ENCODE measurements at places on chromosomes 12 and 14.

GRCh38 chr12:42145197-42145549, 499 bp upstream of the GXYLT1 start:
- no peak for DNase-seq

- DNase-seq = no peak
Observed at GRCh38 chr12:92176646-92177045, 31.0 kb upstream of the BTG1 start.

GRCh38 chr12:95672166-95672565, 118.4 kb downstream of the NTN4 start:
- DNase-seq = no peak

DNA sequence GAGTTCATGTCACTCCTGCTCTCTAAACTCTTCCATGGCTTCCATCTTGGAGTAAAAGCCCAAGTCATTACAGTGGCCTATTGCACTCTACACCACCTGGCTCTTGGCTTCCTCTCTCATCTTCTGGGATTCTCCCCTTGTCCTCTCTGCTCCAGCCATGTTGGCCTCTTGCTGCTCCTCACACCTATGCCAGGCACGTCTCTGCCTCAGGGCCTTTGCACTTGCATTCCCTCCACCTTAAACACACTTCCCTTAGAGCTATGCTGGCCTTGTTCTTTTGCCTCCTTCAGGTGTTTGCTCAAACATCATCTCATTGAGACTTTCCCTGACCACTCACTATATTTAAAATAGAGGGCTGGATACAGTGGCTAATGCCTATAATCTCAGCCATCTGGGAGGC, 23.3 kb upstream of the RPH3A start:
- no peak for DNase-seq

DNA sequence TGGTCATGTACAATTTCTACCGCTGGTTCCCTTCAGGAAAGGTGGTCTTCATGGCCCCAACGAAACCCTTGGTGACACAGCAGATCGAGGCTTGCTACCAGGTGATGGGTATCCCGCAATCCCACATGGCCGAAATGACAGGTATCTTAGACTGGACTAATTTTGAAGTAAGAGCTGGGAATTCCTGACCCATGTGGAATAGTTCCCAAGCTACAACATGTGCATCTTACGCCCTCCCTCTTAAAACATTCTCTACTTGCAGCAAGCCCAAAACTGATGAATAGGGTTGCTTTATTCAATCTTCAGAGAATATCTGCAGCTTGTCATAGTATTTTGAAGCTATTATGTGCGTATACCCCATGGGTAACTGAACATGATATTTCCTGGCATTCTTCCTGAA, 669 bp downstream of the FANCM start:
- DNase-seq = no peak

DNA sequence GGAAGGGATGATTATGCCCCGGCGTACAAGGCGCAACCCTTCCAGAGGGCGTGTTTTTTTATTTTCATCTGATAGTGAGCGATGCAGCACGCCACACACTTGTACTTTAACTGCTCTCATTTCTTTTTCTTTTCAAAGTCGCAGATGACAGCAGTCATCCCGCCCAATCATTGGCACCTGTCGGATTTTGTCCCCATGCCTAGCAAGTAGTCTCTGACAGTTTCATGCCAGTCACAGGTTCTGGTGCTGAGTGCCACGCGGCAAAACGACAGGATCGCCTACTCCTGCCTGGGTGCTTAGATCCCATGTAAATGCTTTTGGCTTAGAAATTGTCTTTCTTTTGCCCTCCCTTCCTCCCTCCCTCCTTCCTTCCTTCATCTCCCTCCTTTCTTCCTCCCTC, 117.7 kb downstream of the GLT1D1 start:
- no peak for DNase-seq

- no peak for DNase-seq
Observed at GRCh38 chr12:64691795-64692583, 67.2 kb downstream of the GNS start.

GRCh38 chr12:56955631-56956256, 1.7 kb downstream of the RDH16 start:
- no peak for DNase-seq

GRCh38 chr12:82709794-82710355, 23.2 kb downstream of the TMTC2 start:
- no peak for DNase-seq

- no peak for DNase-seq
Observed at GRCh38 chr12:51225771-51226170, 7.9 kb upstream of the POU6F1 start.

DNA sequence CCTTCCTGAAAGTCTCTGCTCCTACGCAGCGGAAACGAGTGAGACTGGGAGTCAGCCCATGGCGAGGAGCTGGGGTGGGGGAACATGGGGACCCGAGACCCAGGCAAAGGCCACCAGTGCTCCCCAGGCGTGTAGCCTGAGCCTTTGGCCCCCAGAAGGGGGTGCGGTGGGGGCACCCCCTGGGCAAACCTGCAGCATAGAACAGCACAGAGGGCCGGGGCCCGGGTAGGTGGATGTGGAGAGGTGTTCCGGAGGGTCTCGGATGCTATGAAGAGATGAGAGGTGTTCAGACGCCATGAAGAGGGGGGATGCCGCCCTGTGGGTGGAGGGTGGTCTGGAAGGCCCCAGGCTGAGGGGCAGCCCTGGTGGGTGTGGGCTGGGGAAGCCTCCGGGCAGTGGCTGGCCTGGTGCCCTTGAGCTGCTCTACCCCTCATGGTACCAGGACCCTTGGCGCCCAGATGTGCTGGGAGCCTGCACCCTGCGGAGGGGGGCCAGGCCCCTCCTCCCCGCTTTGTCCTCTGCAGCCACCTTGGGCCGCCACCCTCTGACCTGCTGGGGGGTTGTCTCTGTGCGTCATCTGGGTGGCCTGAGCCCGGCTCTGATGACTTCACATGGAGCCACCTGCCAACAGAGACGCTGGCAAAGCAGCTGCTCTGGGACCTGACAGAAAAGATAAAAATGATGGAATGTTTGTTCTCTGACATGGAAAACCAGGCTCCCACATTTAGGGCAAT, 83.4 kb downstream of the KIF26A start:
- DNase-seq = no peak

DNA sequence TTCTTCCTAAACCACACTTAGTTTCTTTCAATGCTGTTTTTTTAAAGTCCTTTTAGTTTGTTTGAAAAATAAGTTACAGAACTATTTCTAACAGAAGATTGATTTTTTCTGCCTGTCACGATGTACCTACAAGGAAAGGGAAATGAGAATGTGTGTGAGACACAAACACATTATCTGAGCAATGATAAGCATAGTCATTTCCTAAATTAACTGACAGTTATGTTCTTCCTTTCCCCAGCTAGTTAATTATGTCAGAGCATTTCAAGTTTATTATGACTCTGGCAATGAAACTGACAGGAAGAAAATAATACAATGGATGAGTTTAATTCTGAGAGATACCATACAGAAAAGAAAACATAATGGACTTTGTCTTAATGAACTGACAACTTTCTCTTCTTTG, 21.3 kb upstream of the LDHB start:
- no peak for DNase-seq

DNA sequence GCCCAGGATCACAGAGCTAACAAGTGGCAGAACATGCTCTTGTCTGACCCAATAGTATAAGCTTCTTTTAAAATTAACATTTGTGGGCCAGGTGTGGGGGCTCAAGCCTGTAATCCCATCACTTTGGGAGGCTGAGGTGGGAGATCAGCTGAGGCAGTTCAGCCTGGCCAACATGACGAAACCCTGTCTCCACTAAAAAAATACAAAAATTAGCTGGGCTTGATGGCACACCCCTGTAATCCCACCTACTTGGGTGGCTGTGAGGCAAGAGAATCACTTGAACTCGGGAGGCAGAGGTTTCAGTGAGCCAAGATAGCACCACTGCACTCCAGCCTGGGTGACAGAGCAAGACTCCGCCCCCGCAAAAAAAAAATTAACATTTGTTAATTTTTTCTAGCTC, 33.0 kb upstream of the IL22 start:
- DNase-seq = no peak

DNA sequence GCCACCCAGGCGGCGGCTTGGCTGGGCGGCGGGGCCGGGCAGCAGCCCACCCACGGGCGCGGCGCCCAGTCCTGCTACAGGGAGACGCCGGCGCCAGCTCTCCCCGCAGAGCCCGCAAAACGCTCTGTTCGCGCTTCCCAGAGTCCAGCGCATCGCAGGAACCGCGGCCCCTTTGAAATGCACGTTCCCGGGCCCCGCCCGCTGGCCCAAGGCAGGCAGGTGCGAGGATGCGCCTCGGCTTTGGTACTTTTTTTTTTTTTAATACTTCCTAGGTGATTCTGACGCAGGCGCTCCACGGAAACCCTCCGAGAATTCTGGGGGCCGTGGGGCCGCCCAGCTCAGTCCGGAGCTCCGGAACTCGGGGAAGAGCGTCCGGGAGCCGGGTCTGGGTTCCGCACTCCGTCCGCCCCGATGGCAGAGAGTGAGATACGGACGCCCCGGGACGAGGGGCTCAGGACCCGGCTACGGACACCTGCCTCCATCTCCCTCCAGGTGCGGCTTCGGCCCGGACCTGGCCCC, 483 bp downstream of the POC1B start:
- DNase-seq = no peak

DNA sequence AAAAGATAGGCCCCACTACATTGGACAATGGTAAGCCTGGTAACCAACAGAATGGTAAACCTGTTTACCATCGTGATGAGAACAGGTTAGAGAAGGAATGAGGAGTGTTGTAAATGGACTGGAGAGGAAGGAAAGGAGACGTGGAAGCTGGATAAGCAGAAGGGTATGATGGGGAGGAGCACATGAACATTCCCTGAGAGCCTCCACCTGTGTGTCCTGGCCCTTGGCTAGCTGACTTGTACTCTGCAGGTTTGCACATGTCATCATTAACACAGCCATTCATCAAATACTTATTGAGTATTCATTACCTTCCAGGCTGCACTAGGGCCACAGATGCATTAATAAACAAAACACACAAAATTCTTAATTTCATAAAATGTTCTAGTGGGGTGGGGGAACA, 4.3 kb upstream of the IL26 start:
- DNase-seq = no peak

GRCh38 chr12:19833775-19834501, 394.6 kb downstream of the AEBP2 start:
- DNase-seq = no peak

- no peak for DNase-seq
Observed at GRCh38 chr12:68580911-68581310, 29.8 kb upstream of the RAP1B start.

DNA sequence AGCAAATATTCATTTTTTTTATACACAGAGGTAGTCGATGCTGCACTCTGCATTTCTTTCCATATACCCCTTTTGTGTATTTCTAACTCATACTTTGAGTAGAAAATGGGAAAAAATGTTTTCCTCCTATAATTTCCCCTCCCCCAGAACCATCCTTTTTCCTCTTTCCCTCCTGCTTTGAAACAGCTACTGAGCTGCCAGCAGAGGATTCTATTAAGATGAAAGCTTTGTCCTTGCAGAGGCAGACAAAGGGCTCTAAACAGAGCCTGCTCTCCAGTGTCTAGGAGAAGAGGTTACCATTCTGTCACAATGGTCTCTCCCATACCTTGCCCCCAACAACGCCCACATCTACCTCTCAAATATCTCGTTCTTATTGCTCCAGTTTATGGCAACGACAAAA, 74.6 kb upstream of the OSBPL8 start:
- DNase-seq = no peak

DNA sequence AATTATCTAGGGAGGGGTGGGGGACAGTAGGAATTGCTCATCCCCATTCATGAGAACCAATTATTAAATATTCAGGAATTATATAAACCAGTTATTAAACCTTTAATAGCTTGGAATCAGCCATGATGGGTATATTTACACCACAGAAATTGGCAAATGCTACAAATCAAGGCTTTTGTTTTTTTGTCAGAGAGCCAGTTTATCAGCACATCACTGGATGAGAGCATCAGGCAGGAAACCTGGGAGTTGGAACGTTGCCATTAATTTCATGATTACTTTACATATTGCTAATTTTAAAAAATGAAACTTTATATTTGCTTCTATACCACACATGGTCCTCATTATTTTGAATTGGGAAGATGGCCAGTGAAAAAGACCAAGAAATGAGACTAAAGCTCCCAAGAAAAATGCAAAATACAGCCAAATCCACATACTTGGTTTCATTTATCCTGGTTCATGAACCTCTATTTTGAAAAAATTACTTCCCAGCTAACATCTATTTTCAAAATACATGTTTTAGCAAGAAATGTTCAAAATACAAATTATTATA, 48.4 kb downstream of the ATL1 start:
- DNase-seq = no peak

GRCh38 chr12:52792185-52793029, 3.5 kb downstream of the KRT3 start:
- no peak for DNase-seq

DNA sequence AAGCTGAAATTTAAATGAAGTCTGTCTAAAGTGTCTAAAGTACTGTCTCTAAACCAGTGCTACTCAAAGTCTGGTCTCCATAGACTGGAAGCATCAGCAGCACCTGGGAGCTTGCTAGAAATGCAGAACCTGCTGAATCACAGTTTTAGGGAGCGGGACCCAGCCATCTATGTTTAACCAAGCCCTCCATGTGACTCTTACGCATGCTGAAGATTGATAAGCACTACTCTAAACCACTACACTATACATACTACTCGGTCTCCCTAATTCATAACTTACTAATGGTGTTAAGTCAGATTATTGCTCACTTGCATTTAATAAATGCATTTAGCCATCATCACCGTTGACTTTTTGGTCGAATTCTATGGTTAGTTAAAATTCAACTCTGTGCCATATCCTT, 88.8 kb downstream of the SLC25A21 start:
- no peak for DNase-seq

- peak; percentile 40 for DNase-seq
Observed at GRCh38 chr12:49974231-49974675, 1.5 kb downstream of the AQP6 start.

- DNase-seq = no peak
Observed at GRCh38 chr14:62322216-62322615, 560.0 kb downstream of the SNAPC1 start.

- no peak for DNase-seq
Observed at GRCh38 chr12:28413460-28414109, 223.3 kb downstream of the CCDC91 start.

DNA sequence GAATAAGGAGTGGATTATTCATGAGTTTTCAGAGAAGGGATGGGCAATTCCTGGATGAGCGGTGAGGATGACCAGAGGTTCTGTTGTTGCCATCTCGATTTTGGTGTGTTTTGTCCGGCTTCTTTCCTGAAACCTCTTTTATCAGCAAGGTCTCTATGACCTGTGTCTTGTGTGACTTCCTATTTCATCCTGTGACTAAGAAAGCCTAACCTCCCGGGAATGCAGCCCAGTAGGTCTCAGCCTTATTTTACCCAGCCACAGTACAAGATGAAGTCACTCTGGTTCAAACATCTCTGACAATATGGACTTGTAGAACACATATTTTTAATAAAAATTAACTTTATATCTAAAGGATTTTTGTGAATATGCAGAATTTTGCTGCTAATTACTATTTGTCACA, 716.4 kb downstream of the FSCB start:
- DNase-seq = no peak

DNA sequence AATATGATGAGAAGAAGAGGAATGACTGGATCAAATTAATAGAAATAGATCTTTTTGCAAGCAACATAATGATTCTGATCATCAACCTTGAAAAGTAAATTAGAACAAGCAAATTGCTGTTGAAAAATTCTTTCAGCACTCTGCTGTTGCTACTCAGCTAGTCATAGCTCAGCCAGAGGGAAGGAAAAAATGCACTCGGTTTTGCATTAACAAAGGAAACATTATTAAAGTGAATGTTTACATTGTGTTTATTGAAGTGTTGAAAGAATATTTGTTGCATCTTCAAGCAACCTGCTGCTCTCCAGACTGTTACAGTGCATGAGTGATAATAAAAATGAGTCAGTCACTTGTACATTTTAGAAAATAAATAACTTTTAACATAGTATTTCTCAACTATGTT, 26.5 kb downstream of the AP5M1 start:
- no peak for DNase-seq
